Foreskin fibroblast (primary cell): ENCODE measurements at places on chromosomes 3 and 15.
A peak's percentile ranks its signal among the peaks of the same experiment; 100 is the strongest.

- DNase-seq: no peak
Observed at GRCh38 chr3:72860053-72860452, 11.8 kb upstream of the SHQ1 start.

DNA sequence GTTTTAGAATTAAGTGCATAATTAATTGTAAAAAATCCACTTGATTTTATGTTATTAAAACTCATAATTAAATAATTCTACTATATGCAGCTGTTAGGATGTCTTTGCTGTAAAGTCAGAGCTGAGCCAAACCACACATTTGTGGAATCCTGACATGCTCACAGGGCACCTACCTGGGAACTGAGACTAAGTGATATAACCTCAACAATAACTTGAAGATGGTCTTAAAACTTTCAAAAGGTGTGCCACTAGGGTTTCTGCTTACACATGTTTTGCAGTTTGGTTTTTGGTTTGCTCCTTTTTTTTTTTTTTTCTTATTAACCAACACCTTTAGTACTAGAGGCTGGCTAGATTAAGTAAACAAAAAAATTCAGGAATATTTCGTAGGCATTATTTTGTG is 549.8 kb downstream of the UNC13C start:
- DNase-seq: no peak

DNA sequence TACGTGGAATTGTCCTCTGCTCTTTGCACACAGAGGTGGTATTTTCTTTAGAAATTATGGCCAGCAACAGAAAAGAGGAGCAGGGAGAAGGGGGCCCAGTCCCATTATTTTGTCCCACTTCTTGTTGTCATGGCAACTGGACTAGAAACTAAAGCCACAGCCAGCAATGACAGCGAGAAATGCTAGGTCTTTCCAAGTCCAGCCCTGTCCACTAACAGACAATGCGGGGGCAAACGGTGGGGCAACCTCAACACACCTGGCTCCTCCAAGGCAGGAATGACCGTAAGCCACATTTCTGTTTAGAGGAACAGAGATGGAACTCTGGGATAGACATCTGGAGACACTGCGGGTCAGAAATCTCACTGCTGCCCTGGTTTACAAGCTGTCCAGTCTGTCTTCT is 107.3 kb downstream of the RFTN1 start:
- no peak for DNase-seq

- peak; percentile 77 for DNase-seq
Observed at GRCh38 chr3:46184469-46184868, 23.6 kb downstream of the CCR1 start.

- no peak for DNase-seq
Observed at GRCh38 chr3:168124791-168125190, 29.1 kb upstream of the GOLIM4 start.

GRCh38 chr15:39574427-39574826 is 6.5 kb upstream of the THBS1 start:
- DNase-seq: no peak
